ENCODE measurements at places on chromosomes 3 and 15. TPM values are rescaled to one million over a fixed set of nuclear protein-coding genes. Genes with fewer than 3 reads are reported as not detected.

The GOLGA8T gene
- total RNA-seq: not detected

The SV2B gene
- 9.6 TPM for total RNA-seq

The EPHB3 gene
- 1.8 TPM for total RNA-seq

The LRTM1 gene
- not detected for total RNA-seq

The STAB1 gene
- total RNA-seq: 325 TPM

The PLOD2 gene
- total RNA-seq: 109 TPM

The ISLR2 gene
- not detected for total RNA-seq

The GHSR gene
- not detected for total RNA-seq

The TNNC1 gene
- total RNA-seq: 2.5 TPM

The CLDN1 gene
- 184 TPM for total RNA-seq

The GOLGA6L10 gene
- 1.3 TPM for total RNA-seq

The CAPN3 gene
- 25.4 TPM for total RNA-seq

The SQOR gene
- total RNA-seq: 90.3 TPM

The NUTM1 gene
- not detected for total RNA-seq

The GRK7 gene
- total RNA-seq: 0.46 TPM

The OR4F6 gene
- not detected for total RNA-seq

The DYNLT2B gene
- 3.8 TPM for total RNA-seq

The CKMT1A gene
- total RNA-seq: 2.1 TPM

Measured in omental fat pad (tissue), 4 donors.